Stimulated activated CD4-positive, alpha-beta T cell treated with anti-CD3 and anti-CD28 coated beads, Interleukin-1b, Interleukin-23, amount 100 ng/mL, for 4 hours (primary cell): ENCODE measurements at places on chromosomes 1 and 21.

DNA sequence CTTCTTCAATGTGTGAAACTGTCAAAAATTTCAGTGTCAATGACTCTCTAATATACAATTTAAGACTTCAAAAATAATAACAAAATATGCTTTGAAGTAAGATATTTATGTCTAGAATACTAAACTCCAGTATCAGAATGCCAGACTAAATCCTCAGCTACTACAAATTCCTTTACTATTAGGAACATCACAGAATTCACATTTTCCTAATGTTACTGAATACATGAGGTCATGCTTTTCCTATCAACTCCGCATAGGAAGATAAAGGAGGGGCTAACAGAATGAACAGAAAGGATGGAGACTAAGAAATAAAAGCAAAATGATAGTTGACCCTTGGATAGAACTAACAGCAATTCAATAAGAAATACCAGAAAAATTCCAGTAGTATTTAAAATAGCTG, 292.7 kb downstream of the SDCCAG8 start:
- no peak for DNase-seq

- peak; percentile 98 for DNase-seq
These were observed 11.2 kb downstream of the TNFRSF1B start for GRCh38 chr1:12177999-12178441.

GRCh38 chr1:6508154-6508815, 16.8 kb upstream of the PLEKHG5 start:
- DNase-seq, result no peak

DNA sequence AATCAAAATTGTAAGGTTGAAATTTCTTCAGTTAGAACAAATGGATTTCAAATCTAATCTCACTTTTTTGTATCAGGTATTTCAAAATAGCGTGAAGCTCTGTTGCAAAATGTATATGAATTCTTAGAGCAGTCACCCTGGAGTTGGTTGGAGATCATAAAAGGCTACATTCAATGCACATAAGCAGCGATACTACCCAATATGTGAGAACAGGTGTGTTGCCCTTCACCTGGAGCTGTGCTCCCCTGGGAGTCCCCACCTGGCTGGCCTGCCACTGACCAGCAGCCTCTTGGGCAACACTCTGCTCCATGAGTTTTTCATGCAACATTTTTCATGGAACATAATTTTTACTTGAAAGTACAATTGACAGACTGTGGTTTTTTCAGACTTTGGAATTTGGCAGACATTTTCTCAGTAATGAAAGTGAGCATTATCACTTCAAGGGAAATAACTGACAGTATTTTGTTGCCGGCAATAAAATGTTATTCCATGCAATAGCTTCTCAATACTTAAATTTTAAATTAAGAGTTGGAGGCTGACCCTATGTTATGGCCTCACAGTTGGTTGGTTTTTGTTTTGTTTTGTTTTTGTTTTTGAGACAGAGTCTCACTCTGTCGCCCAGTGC, 95.1 kb downstream of the ST3GAL3 start:
- no peak for DNase-seq

DNA sequence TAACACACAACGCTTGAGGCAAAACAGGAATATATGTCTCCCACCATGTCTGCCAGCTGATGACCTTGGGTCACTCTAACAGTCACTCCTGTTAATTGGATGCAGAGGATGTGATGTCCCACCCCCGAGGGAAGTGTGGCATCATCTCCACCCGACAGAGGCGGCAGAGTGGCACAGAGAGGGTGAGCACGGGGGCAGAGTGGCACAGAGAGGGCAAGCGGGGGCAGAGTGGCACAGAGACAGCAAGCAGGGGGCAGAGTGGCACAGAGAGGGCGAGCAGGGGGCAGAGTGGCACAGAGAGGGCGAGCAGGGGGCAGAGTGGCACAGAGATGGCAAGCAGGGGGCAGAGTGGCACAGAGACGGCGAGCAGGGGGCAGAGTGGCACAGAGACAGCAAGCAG, 44.3 kb downstream of the DISP3 start:
- DNase-seq, result no peak

DNA sequence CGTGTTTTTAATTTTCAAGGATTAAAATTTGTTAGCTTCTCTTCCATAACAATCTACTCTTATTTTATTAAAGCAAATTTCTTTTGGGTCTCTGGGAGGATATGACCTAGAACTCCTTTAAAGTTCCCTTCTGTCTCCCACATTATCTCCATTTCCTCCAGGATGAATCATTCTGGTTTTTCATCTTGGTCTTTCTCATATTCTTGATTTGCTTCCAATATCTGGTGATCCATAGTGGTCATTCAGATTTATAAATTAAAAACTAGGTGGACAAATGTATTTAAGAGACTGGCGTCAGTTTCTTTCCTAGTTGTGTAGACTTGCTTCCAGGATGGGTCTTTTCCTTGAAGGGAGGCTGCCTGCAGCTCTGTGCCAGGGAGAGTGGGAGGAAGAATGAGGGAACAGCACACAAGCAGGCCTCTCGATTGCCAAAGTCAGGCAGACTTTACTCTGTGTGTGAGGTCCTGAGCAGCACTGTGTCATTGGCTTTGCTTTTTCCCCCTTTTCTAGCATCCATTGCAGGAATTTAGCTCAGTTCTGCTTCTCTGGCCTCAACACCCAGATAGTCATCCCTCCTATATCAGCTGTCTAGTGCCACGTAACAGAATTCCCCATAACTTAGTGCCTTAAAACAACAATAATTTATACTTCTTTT, 48.1 kb upstream of the FOXO6 start:
- DNase-seq, result no peak

GRCh38 chr1:94729267-94729666, 90.9 kb upstream of the SLC44A3 start:
- DNase-seq, result no peak

DNA sequence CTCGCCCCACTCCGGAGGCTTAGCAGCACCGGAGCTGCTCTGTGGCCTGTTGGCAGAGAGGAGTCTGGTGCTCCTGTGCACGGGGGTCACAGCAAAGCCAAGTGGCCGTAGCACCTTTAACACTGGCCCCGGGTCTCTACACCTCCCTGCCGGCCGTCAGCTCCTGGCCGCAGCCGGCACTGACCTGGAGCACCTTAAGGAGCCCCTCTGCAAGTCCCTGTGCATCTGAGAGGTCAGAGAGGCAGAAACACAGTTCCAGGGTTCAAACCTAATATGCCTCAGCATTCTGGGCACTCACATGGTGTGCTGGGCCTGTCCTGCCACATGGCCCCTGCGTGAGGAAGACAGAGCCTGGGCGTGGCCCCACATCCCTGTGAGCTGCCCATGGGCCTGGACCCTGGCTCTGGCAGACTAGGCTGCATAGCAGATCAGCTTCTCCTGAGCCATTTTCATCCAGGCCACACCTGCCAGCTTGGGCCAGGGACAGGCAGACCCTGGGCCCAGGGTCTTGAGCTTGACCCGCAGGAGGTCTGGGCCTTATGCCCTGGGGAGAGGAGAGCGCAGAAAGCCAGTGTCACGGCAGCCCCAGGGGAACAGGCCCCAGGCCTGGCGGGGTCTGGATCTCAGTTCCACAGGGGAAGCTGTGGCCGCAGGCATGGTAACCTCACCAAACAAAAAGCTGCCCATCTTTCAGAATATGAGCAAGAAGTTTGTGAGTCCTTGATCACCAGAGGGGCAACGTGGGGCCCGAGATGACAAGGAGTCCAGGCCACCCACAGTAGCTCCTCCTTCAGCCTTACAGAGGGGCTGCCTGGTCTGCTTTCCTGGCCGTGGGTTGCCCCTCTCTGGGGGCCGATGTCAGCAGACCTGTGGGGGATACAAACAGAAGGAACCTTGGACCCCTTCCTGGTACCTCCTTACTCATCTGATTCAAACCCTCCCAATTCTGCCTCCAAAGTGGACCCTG, 146.0 kb upstream of the COL6A1 start:
- DNase-seq, result no peak

DNA sequence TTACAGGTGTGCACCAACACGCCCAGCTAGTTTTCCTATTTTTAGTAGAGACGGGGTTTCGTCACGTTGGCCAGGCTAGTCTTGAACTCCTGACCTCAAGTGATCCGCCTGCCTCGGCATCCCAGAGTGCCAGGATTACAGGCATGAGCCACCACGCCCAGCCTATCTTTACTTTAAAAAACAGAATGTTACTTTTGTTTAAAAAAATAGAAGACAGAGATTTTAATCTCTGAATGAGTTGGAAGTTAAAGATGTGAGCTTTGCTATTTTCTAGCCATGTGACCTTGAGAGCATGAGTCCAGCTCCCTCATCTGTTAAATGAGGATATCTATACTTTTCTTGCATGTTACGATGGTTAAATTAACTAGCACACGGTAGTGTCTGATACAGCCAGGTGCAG, 3.9 kb upstream of the PUM1 start:
- DNase-seq, result no peak

DNA sequence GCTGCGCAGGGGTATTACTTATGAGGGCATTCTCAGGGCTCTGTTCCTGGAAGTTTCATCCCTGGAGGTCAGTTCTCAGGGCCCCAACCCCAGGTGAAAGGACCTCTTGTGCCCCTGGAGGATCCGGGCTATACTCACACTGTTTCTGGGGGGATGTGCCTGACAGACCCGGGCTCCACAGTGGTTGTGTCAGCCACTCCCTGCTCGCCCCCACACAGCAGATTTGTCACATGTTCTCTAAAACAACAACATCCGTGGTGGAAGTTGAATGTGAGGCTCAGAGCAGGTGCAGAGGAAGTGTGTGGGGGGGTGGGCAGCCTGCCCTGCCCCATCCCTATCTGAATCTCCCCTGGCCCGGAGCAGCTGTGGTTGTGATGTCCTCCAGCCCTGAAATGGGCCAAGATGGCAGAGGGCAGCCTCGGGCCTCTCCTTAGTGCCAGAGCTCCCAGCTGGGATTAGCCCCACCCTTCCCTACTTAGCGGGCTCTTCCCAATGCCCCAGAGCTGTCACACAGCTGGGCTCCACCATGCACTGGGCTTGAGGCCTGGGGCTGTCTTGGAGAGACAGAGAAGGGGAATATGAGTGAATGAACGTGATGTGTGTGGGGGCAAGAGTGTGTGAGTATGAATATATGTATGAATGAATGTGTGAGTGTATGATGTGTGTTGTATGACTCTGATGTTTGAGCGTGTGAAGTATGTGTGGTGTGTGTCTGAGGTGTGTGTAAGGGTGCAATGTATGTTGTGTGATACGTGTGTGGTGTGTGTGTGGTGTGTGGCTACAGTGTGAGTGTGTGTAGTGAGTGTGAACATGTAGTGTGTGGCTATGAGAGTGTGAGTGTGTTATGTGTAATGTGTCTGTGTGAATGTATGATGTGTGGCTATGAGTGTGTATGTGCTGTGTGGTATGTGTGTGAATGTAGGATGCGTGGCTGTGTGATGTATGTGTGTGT, 1.5 kb upstream of the FCMR start:
- DNase-seq, result peak; percentile 44

DNA sequence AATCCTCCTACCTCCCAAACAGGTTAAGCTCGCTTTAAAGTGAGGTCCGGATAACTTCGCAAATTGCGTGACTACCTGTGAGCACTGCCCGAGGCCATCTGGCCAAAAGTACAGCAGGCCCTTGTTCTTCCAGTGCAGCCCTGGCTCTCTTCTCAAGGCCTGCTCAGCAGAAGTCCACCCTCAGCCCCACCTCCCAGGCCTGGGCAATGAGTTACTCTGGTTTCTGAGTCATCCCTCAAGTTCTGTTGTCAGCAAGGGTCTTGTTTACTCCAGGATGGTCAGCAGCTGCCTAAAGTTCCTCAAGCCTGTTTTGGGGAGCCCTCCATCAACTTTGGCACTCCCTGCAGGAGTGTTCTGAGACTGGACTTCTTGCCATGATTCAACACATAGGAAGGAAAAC, 101.7 kb downstream of the BCAR3 start:
- DNase-seq, result no peak

DNA sequence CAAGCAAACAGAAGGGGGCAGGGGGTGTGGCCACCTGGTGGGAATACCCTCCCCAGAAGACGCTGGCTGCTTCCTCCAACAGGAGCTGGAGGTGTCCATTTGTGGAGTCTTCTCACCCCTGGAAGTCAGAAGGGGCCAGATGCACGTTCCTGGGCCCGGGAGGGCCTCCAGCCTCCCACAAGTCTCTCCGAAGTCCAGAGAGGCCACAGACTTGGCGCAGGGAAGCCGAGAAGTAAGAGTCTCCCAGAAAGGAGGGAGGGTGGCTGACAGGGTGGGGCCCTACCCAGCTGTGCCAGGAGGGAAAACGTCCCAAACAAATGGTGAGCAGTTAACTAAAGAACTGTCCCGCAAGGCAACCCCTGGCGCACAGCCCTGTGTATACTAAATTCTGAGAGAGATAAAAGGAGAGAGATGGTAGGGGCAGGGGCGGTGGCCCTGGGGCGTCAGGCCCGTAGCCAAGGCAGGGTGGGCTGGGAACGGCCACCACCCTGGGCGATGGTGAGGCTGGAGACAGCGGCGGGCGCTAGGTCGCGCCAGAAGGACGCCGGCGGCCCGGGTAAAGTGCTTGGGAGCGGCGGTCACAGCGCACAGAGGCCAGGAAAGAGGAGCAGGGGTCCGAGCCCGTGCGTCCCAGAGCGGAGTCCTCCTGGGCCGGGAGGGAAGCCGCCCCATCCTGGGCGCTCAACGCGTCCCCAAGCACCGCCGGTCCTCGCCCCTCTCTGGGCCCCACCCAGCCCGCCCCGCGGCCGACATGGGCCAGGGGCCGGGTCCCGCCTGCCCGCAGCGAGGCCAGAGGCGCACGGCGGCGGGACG, 1.2 kb downstream of the CHD5 start:
- DNase-seq, result no peak

GRCh38 chr1:18557621-18558465, 72.8 kb upstream of the PAX7 start:
- peak; percentile 2 for DNase-seq

- no peak for DNase-seq
These were observed 106.9 kb upstream of the PTGFR start for GRCh38 chr1:78383923-78384322.

GRCh38 chr1:67294836-67295617, 12.6 kb upstream of the IL12RB2 start:
- DNase-seq, result no peak

GRCh38 chr1:179091691-179092165, 9.9 kb downstream of the TOR3A start:
- no peak for DNase-seq
